ENCODE measurements at places on chromosomes 1 and 21. TPM values are rescaled to one million over a fixed set of nuclear protein-coding genes. Genes with fewer than 3 reads are reported as not detected.

GRCh38 chr1:234619794-234620247 lies 9.8 kb upstream of the IRF2BP2 start:
- no peak overlapping the region for H3K4me3 ChIP-seq
- no peak overlapping the region for H3K27ac ChIP-seq
- H3K4me1 ChIP-seq: peaks cover 17% of the 10 kb centered on the region
- DNase-seq: no peak

- no peaks in the 10 kb centered on the region for H3K27me3 ChIP-seq
- no peak for DNase-seq
- H3K27ac ChIP-seq: peak overlapping the region; percentile 92
- peaks cover 75% of the 10 kb centered on the region for H3K4me1 ChIP-seq
- peaks cover 10% of the 10 kb centered on the region for H3K36me3 ChIP-seq
Measured at GRCh38 chr21:14452031-14452726, 69.2 kb upstream of the HSPA13 start.

GRCh38 chr21:42081931-42082381 lies 10.8 kb downstream of the UMODL1 start:
- H3K27me3 ChIP-seq: no peaks in the 10 kb centered on the region
- no peak overlapping the region for H3K27ac ChIP-seq
- DNase-seq: no peak
- H3K36me3 ChIP-seq: no peaks in the 10 kb centered on the region
- no peaks in the 10 kb centered on the region for H3K4me1 ChIP-seq

- no peak for DNase-seq
- H3K4me3 ChIP-seq: no peak overlapping the region
- no peaks in the 10 kb centered on the region for H3K27me3 ChIP-seq
- H3K27ac ChIP-seq: no peak overlapping the region
- peaks cover 51% of the 10 kb centered on the region for H3K36me3 ChIP-seq
Measured at GRCh38 chr21:31265366-31266013, 78.6 kb downstream of the TIAM1 start.

GRCh38 chr1:56780128-56780750 lies 39.0 kb downstream of the FYB2 start:
- H3K4me1 ChIP-seq: no peaks in the 10 kb centered on the region
- no peaks in the 10 kb centered on the region for H3K27me3 ChIP-seq
- no peaks in the 10 kb centered on the region for H3K36me3 ChIP-seq
- H3K27ac ChIP-seq: no peak overlapping the region
- DNase-seq: no peak
- H3K4me3 ChIP-seq: no peak overlapping the region

DNA sequence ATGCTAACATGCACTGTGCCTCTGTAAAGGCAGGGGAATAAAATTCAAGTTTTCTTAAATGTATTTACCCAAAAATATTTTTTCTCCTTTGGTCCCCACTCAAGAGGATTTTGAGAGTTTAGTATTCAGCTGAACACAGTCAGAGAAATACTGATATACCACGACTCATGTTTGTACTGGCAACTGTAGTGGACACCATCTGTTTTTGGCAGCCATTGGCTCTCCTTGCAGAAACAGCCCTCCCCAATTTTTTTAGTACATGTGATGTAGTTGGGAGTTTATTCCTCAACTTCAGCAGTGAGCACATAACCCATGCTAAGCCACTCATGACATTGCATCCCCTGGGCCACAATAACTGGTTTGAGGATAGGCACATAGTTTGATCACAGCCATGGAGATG lies 154.8 kb upstream of the POU3F1 start:
- H3K36me3 ChIP-seq: no peaks in the 10 kb centered on the region
- H3K27ac ChIP-seq: no peak overlapping the region
- peaks cover 4% of the 10 kb centered on the region for H3K27me3 ChIP-seq
- no peak for DNase-seq
- no peaks in the 10 kb centered on the region for H3K4me1 ChIP-seq

DNA sequence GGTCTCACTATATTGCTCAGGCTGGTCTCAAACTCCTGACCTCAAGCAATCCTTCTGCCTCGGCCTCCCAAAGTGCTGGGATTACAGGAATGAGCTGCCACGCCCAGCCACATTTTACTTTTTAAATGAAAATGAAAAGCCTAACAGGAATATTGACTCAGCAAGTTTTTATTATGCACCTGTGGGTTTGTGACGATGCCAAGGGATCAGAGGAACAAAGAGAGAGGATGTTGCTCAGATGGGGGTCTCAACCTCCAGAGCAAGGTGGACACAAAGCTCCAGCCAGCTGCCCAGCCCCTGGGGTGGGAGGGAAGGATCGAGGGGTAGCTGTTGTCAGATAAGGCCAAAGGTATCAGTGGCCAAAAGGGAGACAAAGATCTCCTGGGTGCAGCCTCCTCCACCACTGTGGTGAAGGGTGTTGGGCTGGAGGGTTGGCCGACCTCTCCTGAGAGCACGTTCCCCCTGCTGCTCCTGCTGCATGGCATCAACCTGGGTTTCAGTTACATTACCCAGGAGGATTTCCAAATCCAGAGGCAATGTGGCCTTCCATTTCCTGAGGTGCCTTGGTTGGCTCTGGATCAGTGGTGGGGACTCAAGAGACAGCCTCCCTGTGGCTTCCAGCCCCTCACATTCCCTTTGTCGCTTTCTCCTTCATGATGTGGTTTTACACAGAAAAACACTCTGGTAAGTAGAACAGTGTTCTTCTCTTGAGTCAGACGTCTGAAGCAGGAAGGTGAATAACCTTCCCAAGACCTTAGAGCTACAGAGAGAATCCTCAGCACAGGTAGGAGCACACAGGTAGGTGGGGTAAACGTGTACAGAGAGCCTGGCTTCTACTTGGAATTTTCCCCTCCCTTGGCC lies 34.2 kb downstream of the ZNF496 start:
- no peaks in the 10 kb centered on the region for H3K27me3 ChIP-seq
- no peaks in the 10 kb centered on the region for H3K4me1 ChIP-seq
- no peak overlapping the region for H3K27ac ChIP-seq
- no peak overlapping the region for H3K4me3 ChIP-seq

- DNase-seq: no peak
- no peak overlapping the region for H3K4me3 ChIP-seq
- H3K27me3 ChIP-seq: no peaks in the 10 kb centered on the region
- H3K4me1 ChIP-seq: peaks cover 43% of the 10 kb centered on the region
- no peak overlapping the region for H3K27ac ChIP-seq
- H3K36me3 ChIP-seq: peaks cover 3% of the 10 kb centered on the region
Measured at GRCh38 chr1:225470211-225471108, 42.6 kb upstream of the LBR start.

- DNase-seq: no peak
- H3K4me1 ChIP-seq: peaks cover 5% of the 10 kb centered on the region
- H3K4me3 ChIP-seq: no peak overlapping the region
- H3K27ac ChIP-seq: no peak overlapping the region
- H3K36me3 ChIP-seq: no peaks in the 10 kb centered on the region
Measured at GRCh38 chr1:46539972-46540371, 11.5 kb downstream of the KNCN start.

DNA sequence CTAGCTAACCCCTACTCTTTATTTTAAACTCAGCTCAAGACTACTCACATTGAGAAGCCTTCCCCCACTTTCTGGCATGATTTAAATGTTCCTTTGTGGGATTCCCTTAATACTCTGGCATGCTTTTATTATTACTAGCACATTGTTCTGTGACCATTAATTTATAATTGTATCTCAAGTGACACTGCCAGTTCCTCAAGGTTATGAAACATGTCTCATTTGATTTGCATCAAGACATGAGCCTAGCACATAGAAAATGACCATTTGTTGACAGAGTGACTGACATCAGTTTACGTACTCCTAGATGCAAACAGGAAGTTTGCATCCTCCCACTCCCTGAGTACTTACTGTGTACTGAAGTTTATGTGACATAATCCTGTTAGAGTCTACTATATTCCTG lies 15.2 kb downstream of the RGS4 start:
- no peak for DNase-seq
- no peak overlapping the region for H3K4me3 ChIP-seq
- no peak overlapping the region for H3K27ac ChIP-seq
- no peaks in the 10 kb centered on the region for H3K27me3 ChIP-seq
- no peaks in the 10 kb centered on the region for H3K4me1 ChIP-seq

- H3K36me3 ChIP-seq: peaks cover 1% of the 10 kb centered on the region
- H3K27ac ChIP-seq: no peak overlapping the region
- H3K4me1 ChIP-seq: peaks cover 21% of the 10 kb centered on the region
- peaks cover 73% of the 10 kb centered on the region for H3K27me3 ChIP-seq
- no peak for DNase-seq
- no peak overlapping the region for H3K4me3 ChIP-seq
Measured at GRCh38 chr21:33388188-33388587, 15.0 kb upstream of the IFNGR2 start.

- H3K27ac ChIP-seq: no peak overlapping the region
- H3K36me3 ChIP-seq: no peaks in the 10 kb centered on the region
- no peaks in the 10 kb centered on the region for H3K4me1 ChIP-seq
- no peaks in the 10 kb centered on the region for H3K27me3 ChIP-seq
Measured at GRCh38 chr21:36784947-36785346, 86.0 kb downstream of the SIM2 start.

DNA sequence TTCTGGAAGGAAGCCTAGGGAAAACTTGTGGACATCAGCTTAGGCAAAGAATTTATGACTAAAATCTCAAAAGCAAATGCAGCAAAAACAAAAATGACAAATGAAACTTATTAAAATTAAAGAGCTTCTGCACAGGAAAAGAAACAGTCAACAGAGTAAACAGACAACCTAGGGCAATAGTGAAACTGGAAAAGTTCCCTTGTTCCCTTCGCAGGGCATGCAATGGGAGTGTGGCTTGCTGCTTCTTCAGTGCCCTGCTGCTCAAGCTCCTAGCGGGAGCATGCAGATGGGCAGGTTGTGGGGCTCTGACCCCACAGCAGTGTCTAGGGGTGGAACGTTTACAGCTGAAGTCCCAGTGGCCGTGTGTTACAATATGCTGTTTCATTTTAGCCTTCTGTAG lies 1797.4 kb downstream of the NCAM2 start:
- H3K4me1 ChIP-seq: no peaks in the 10 kb centered on the region
- H3K4me3 ChIP-seq: no peak overlapping the region
- DNase-seq: no peak
- peaks cover 1% of the 10 kb centered on the region for H3K27me3 ChIP-seq
- no peaks in the 10 kb centered on the region for H3K36me3 ChIP-seq

GRCh38 chr1:26029864-26030481 lies 8.4 kb downstream of the EXTL1 start:
- no peak for DNase-seq
- no peak overlapping the region for H3K27ac ChIP-seq
- peaks cover 20% of the 10 kb centered on the region for H3K27me3 ChIP-seq
- H3K4me1 ChIP-seq: peaks cover 13% of the 10 kb centered on the region
- no peaks in the 10 kb centered on the region for H3K36me3 ChIP-seq

DNA sequence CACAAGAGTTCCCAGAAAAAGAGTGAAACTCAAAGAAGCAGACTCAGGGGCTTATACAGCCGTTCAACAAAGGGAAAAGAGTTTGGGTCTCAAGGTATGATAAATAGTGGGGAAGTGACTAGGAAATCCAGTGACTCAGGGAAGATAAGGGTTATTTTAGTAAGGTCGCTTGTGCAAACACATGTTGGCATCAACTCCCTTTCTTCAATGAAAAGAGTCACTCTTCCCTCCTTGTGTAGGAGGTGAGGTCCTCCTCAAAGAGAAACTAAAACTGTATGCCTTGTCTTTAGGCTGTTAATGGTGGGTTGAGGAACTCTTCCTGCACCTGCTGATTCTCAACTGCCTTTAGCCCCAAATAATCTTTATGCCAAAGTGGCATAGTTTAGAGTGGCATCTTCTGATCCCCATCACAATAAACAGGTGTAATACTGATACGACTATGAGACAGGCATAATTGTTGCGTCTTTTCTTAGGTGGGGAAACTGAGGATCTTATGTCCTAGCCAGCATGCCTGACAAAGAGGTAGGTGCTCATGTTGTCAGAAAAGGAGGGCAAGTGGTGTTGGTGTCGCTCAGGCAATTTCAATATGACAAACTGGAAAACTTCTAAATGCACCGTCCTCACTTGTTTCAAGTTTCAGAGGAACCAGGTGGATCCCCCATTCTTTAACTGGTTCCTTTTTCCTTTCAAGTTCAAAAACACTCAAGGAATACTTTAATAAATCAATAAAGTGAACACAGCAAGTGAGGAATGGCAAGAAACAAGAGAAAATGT lies 294.1 kb upstream of the RUNX1 start:
- H3K36me3 ChIP-seq: peaks cover 4% of the 10 kb centered on the region
- H3K4me1 ChIP-seq: peaks cover 45% of the 10 kb centered on the region
- peak overlapping the region; percentile 75 for H3K4me3 ChIP-seq

- no peaks in the 10 kb centered on the region for H3K27me3 ChIP-seq
- H3K27ac ChIP-seq: no peak overlapping the region
- H3K36me3 ChIP-seq: no peaks in the 10 kb centered on the region
Measured at GRCh38 chr1:245361065-245361464, 206.3 kb downstream of the KIF26B start.

DNA sequence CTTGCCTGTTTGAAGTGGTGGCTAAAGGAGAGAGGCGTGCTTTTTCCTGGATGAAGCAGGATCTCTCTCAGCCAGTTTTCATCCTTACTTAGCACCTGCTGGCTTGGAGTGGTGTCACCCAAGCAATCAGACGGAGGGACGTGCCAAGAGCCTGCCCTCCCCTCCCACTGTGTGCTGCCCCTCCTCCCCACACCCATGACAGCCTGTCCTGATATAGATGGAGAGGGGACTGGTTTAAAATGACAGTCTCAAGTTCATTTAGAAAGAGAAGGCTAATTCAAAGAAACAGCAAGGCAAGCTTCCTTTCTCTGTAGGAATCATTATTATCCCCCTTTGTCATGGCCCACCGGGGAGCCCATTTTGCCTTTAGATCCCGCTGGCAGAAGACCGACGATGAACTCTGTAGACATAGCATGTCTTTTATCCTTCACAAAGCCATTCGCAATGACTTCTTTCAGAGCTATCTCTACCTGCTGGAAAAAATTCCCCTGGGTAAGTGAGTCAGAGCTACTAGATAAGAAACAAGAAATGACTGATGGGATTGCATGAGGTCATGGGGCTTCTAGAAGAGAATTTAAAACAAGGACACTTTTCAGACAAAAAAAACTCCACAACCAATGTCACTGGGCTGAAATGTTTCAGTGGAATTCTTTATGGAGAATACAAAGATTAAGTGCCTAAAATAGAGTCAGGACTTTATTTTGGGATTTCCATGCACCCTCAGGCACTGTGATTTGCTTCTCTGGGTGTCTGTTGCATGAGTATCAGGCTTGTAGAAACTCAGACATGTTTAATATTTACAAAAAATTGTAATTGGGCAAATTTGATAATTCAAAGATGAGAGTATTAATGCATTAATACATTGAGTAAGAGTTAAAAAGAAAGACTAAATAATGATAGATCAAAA lies at the start of gene NTMT2:
Gene NTMT2, plus strand, starts transcription at position 190 of the 907 bp plus-strand sequence. Its CDS starts 149 bp downstream, at position 339.
- no peak for DNase-seq
- H3K4me3 ChIP-seq: no peak within 1 kb of the TSS
- no peak within 1 kb of the TSS for H3K27ac ChIP-seq

The SH3BGR gene
- total RNA-seq: 0.73 TPM

The UMODL1 gene
- not detected for total RNA-seq

The HLX gene
- total RNA-seq: 5.1 TPM

The ST6GALNAC3 gene
- not detected for total RNA-seq

The KRTAP12-2 gene
- total RNA-seq: not detected

Data from activated T-helper 1 cell treated with anti-CD3 and anti-CD28 coated beads, Interleukin-12 subunit alpha, Interleukin-12 subunit beta, Interleukin-2, Interleukin-4 antibody, amounts not matched to agents 30 ng/mL and 10 ng/mL and 1 ng/mL, durations not matched to agents 14 hours and 24 hours and 36 hours (primary cell).